ENCODE measurements at places on chromosomes 5 and 9. TPM values are rescaled to one million over a fixed set of nuclear protein-coding genes. Genes with fewer than 3 reads are reported as not detected.

Gene AIF1L
- total RNA-seq = 0.34 TPM

Gene MCC
- 0.88 TPM for total RNA-seq

Gene GOLPH3
- 85.1 TPM for total RNA-seq

Gene GFI1B
- not detected for total RNA-seq

Gene PCDHGA11
- total RNA-seq = 0.24 TPM
